ENCODE measurements at places on chromosomes 4 and X.

- DNase-seq, result peak; percentile 15
Observed at GRCh38 chr4:170497112-170497511, 407.4 kb upstream of the AADAT start.

GRCh38 chr4:137644201-137644600 lies 111.9 kb upstream of the PCDH18 start:
- DNase-seq, result no peak

- DNase-seq, result no peak
Observed at GRCh38 chr4:142856576-142856975, 10.5 kb upstream of the INPP4B start.

DNA sequence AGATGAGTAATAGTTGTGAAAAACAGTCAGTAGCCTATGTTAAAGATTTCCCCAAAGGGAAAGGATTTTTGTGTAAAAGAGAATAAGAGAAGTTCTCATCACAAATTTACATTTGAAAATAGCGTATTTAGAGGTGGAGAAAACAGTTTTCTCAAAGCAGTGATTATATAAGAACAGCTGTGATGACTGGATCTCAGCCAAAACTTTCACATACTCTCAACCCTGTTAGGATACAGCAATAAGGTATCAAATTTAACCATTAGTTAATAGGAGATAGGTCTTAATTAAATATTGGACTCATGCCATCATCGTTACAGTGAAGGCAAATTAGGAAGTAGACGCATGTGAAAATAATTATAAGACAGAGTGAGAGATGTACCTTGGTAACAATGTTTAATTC lies 622.7 kb downstream of the PCDH18 start:
- DNase-seq, result no peak

DNA sequence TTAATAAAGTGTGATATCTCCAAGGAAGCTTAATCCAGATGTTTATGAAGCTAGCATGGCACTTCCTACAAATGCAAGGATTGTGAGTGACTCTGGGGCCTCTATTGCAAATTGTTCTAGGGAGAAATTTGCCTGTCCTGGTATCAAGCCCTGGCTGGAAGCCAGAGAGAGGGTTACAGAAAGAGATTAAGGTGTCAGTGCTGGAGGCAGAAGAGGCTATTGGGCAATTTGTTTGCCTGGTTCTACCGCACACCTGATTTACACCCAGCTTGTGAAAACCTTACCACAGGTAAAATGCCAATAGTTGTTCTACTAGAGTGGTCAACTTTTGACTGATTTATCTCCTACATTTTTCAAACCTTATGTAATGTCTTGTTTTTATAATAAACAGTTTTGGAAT lies 186.7 kb upstream of the FAT1 start:
- DNase-seq, result no peak

GRCh38 chrX:6738518-6739470 lies 203.9 kb upstream of the VCX3A start:
- no peak for DNase-seq

GRCh38 chrX:19810802-19811201 lies 76.6 kb downstream of the SH3KBP1 start:
- no peak for DNase-seq

GRCh38 chr4:94757192-94758140 lies at the start of gene BMPR1B:
TSS of gene BMPR1B (plus strand) at chr4:94757955. CDS start at chr4:95104425, 346,470 bp downstream.
- DNase-seq, result no peak

GRCh38 chrX:130746709-130747342 lies 156.2 kb downstream of the ENOX2 start:
- DNase-seq, result no peak

GRCh38 chrX:72131317-72132294 lies at the start of gene RTL5:
TSS of gene RTL5 (minus strand) at chrX:72131915.
- peak; percentile 86 for DNase-seq

GRCh38 chrX:29662759-29663503 lies 552.4 kb upstream of the MAGEB2 start:
- peak; percentile 3 for DNase-seq

GRCh38 chr4:61520681-61521160 lies 320.6 kb downstream of the ADGRL3 start:
- DNase-seq, result no peak

- no peak for DNase-seq
Observed at GRCh38 chrX:68835104-68835442, 6.3 kb downstream of the EFNB1 start.

DNA sequence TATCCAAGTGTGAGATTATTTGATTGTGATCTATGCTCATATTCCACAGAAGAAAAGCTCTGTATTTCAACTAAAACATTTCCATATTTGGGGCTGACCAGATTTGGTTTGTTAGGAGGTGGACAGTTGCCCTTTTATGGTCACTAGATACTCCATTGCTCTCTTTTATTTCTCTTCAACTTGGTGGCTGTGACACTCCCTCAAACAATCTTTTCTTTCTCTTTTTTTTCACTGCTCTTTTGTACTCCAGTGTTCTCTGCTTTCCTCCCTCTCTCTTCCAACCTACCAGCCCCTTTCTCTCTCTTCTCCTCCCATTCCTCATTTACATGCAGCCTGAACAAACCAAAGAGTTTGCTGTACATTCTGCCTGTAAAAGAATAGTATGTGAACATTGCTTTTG lies 48.8 kb downstream of the RBPJ start:
- DNase-seq, result no peak

- DNase-seq, result no peak
Observed at GRCh38 chr4:182916483-182917181, 554 bp downstream of the DCTD start.

GRCh38 chr4:159026329-159026728 lies 76.5 kb upstream of the RAPGEF2 start:
- DNase-seq, result no peak

- no peak for DNase-seq
Observed at GRCh38 chr4:135240796-135241195, 1039.2 kb upstream of the PABPC4L start.

- DNase-seq, result no peak
Observed at GRCh38 chrX:23980011-23980441, 47.0 kb downstream of the KLHL15 start.
